NK-92 treated with Interleukin-12 subunit alpha and Interleukin-12 subunit beta, amount 100 ng/mL, for 24 hours (cell line): ENCODE measurements at places on chromosomes 12 and 14.

DNA sequence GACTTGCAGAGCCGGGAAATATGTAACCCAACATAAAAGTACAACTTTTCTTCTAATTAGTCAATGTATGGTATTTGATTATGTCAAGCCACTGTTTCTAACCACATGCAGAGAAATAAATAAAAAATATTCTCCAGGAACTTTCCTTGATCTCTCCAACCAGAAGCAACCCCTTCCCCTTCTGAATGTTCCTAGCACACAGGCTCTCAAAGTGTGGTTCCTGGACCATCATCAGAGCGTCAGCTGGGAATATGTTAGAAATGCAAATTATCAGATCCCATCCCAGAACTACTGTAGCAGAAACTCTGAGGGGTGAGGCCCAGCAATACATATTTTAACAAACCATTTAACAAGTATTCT lies 21.0 kb upstream of the ITPR2 start:
- DNase-seq = no peak

DNA sequence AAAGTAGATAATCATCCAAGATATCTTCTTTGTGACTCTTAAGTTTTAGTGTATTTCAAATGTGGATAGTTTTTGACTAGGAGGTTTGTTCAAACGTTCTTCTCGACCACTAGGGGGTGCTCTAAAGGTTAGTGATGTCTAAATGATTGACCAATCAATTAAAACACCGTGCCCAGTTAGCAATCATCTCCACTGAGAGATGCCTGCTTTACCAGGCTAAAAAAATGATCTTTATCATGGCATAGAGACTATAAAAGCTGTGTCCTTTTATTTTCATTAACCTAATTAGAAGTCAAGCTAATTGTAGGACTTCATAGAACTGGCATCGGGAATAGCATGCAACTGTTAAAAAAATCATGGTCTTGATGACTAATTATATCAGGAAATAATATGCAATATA lies 153.9 kb downstream of the PRKCH start:
- no peak for DNase-seq

- no peak for DNase-seq
Observed at GRCh38 chr12:119911182-119911581, 34.1 kb upstream of the CIT start.

GRCh38 chr12:25130741-25131188 lies 64.2 kb downstream of the DNAI7 start:
- no peak for DNase-seq

DNA sequence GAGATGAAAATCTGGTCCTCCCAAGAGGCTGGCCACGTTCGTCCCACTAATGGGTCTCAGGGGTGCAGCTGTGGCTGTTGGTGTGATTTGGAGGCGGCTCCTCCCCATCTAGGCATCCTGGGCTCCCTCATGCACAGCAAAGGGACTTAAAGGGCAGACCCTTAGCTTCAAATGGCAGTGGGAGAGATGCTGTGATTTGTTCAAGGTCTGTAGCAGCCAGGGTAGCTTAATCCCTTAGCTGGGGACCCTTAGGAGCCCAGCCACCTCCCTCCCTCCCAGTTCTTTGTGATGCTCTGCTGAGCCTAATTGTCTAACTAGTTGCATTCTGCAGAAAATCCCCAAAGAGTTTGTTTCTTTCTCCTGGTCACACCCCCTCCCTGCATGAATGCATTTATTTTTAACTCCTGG lies 18.3 kb downstream of the DYRK4 start:
- DNase-seq = no peak

DNA sequence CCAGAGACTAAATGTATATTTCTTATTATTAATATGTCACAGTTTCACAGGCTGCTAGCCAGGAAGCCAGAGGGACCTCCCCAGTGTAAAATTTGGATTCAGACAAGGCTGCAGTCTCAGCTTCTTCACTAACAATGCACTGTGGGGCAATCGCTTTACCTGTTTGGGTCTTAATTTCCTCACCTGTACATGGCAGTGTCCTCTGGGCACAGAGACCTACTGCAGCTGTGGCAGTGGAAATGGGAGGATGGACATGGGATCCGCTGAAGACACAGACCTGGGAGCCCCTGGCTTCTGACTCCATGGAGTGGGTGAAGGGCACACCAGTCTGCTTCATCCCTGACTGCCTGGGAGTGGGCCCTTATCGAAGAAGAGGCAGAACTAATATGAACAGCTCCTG lies 6.9 kb upstream of the SERPINA5 start:
- no peak for DNase-seq

GRCh38 chr14:73715707-73716106 lies 1.5 kb upstream of the PNMA1 start:
- DNase-seq = no peak

GRCh38 chr12:76341436-76342030 lies 6.7 kb downstream of the BBS10 start:
- DNase-seq = no peak

DNA sequence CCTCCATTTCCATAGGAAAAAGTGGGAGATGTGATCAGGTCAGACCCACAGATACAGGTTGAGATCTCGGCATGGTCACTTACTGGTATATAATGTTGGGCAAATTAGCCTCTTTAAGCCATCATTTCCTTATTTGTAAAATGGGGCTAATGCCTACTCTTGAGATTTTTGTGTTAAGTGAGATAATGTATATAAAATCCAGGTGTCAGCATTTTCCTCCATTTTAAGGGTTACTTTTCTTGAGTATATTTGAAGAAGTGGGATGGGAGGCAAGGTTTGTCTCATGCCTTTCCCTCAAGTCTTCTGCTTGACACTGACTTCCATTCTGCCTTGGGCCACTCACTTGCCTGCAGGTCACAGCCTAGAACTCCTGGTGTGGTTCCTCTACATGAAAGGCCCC lies 10.1 kb upstream of the POU6F1 start:
- no peak for DNase-seq

- no peak for DNase-seq
Observed at GRCh38 chr12:18054925-18055619, 34.9 kb downstream of the RERGL start.
